Esophagus squamous epithelium (tissue), 5 donors: ENCODE measurements at places on chromosomes 6 and 20.

DNA sequence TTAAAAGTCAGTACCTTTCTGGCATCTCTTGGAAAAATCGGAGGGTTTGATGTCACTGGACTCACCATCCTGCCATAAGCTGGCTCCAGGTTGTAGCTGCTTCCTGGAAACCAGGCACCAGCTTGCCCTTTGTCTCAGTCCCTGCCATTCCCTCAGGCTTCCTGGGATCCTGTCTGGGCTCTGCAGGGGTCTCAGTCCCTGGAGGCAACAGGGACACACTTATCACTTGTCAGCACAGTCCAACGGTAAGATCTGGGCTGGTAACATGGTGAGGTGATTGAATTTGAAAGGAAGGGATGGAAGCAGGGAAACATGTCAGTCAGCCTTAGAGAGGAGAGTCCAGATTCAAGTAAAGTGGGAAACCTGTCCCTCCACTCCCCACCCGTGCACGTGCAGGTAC is 147.6 kb upstream of the ECI2 start:
- DNase-seq = no peak

GRCh38 chr6:138428944-138429598 is 25.0 kb downstream of the HEBP2 start:
- DNase-seq = no peak

DNA sequence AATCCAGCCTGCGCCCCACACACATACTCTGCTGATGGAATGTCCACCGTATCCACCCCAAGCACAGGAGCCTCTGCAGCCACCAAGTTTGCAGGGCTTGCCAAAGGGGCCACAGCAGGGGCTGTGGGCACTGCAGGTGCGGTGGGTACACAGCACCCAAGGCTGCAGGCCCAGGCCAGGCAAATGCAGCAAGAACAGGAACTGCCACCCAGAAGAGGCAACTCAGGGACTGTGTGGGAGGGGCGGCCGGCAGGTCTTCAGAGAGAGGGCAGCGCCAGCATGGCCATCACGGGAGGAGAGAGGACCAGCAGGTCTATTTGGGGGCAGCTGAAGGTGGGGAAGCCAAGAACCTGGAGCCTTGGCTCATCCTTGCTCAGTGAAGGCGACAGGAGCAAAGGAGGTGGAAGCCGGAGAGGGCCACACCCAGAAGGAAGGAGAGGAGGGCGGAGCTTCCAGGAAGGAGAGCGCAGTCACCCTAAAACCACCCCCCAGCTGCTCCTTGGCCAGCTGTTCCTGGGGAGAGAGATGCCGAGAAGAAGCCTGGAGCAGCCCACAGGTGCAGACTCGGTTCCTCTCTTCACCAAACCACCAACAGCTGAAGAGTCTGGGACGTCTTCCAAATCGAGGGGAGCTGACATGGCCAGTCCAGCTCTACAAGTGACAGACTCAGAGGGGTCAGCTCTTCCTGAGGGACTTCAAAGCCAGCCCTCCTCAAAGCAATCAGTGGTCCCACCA is 265.1 kb upstream of the CDYL start:
- no peak for DNase-seq

DNA sequence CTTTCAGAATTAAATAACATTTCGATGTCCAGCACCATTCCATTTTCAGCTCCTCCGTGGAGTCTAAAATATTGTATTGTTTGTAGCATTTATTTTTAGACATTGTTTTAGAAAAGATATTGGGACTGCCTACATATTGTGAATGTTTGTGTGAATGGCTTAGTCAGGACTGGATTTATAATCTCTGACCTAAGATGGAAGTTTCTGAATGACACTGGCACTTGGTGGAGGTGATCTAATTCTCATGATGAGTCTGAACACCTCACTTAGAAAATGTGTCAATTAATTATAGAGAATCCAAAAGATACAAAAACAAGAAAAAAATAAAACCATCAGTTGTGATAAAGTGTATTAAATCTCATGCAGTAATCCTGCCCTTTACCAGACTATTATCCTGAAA is 60.8 kb upstream of the HBS1L start:
- DNase-seq = no peak
